ENCODE measurements at places on chromosomes 1 and 21.

DNA sequence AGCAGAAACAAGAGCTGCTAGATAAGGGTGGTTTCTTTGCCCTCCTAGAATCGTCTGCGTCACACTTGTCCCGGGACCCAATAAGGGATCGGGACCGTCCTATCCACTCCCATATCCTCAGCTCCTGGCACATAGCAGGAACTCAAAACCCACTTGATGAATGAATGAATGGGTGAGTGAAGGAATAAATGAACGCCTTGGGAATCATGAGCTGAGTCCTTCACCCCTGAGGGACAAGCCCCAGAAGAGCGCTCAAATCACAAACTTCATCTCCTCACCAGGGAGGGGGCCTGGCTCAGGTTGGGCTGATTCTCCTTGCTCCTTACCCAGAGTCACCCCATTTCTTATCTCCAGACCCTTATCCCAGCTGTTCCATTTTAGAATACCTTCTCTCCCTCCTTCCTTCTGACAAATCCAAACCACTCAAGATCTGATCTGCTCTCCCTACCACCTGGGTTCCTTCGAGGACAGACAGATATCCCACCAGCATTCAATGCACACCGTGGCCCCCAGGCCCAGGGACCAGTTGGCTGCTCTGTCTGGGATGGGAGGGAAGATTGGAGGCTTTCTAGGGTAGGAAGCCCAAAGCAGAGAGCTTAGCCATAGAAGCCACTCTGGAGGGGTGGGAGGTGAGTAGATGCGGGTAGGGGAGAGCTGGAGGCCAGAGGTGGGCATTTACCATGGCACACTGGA lies 643 bp upstream of the MOB3C start:
- no peak for DNase-seq

DNA sequence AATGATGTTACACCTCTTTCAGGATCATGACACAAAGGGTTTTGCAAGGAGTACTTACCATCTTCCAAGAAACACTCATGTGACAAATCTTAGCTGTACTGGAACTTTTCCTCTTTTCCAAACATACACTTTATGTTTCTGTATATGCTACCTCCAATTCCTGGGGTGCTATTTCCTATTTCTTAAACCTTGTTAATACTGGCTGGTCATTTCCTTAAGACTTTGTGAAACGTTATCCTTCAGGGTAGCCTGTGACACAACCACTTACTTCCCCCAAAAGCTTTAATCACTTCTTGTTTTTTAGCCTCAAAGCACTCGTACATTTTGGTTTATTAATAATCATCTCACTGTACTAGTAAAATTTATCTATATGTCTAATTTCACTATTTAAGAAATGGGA lies 39.4 kb downstream of the OR10Z1 start:
- no peak for DNase-seq

- DNase-seq: no peak
Observed at GRCh38 chr21:25573409-25574206, 33.7 kb downstream of the MRPL39 start.

DNA sequence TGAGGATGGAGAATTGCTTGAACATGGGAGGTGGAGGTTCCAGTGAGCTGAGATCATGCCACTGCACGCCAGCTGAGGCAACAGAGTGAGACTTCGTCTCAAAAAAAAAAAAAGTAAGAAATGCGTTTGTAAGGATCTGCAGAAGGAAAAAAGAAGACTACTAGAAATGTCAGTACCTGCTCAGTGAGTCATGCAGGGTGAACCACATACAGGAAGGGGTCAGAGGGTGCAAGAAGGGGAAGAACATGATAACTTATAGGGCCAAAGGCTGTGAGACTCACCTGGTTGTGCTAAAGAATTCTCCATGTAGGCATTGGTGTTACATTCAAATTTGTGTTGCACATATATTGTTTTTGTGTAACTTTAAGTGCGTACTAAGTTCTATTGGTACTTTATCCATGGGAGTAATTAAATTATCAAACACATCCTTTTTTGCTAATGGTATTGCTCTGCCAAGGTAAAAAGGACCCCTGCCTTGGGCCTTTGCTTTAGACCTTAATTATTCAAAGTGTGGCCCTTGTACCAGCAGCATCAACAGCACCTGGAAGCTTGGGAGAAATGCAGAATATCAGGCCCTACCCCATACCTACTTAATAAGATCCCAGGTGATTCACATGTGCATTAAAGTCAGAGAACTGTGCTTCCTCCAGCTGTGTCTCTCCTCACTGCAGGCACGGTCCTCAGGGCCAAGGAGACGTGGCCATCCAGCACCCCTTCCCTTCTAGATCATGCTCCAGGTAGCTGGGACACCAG lies 96.4 kb upstream of the PPP2R5A start:
- no peak for DNase-seq

DNA sequence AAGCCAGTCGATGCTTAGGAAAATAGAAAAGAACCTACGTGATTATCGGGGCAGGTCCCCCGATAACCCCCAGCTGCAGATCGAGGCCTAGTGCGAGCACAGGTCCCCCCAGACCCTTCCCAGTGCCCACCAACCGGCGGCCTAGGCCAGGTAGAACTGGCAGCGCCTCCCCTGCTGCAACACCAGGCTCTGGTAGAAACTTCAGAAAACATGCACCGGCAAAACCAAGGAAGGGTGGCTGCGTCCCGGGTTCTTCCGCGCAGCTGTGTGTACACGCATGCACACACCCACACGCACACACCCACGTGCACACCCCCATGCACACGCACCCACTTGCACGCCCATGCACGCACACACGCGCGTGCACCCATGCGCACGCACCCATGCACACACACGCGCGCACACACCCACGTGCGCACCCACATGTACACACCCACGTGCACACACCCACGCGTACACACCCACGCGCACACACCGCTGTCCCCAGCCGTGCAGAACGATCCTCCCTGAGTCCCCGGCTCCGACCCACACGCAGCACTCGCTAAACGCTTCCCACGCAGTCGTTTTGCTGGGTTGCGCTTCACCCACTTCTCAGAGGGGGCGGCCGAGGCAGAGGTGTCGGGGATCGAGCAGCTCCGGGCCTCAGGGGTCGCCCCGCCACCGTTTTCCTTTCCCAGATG lies 5.2 kb downstream of the TSPEAR start:
- DNase-seq: no peak

DNA sequence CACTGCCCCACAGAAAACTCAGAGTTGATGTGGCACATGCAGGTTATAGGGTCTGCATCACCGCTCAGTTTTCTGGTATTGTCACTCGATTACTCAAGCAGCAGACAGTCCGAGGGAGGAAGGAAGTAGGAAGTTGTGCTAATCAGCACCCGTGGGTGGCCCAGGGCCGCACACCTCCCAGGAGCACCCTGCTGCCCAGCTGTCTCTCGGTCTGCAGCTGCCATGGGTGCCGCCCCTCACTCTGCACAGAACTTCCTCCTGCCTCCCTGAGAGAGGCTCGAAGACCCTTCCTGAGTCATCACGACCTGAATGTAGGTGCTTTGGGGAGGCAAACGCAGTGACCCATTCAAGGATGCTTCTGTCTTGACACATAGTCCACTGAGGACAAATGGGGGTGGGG lies 4.2 kb upstream of the TFF3 start:
- DNase-seq: no peak

GRCh38 chr1:167815650-167816049 lies 93.9 kb downstream of the MPZL1 start:
- DNase-seq: no peak

Data from endothelial cell (in vitro differentiated cells).